ENCODE measurements at places on chromosomes 16 and 17.

DNA sequence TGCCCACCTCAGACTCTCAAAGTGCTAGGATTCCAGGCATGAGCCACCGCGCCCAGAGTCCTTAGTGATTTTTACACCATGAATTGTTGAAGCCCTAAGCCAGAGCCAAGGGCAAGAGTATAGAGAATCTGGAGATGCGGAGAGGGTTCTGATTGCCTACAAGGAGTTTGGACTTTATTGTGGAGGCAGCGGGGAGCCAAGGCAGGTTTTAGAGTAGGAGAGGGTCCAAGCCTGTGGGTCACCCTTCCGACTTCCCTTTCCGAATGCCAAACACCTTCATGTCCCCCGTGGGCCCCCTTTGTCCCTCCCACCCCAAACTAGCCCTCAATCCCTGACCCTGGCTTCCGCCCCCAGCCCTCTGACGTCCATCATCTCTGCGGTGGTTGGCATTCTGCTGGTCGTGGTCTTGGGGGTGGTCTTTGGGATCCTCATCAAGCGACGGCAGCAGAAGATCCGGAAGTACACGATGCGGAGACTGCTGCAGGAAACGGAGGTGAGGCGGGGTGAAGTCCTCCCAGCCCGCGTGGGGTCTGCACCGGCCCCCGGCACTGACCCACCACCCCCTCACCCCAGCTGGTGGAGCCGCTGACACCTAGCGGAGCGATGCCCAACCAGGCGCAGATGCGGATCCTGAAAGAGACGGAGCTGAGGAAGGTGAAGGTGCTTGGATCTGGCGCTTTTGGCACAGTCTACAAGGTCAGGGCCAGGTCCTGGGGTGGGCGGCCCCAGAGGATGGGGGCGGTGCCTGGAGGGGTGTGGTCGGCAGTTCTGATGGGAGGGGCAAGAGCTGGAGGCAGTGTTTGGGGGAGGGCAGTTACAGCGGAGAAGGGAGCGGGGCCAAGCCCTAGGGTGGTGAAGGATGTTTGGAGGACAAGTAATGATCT lies 7.1 kb downstream of the MIEN1 start:
- no peak for DNase-seq

- DNase-seq: no peak
Observed at GRCh38 chr16:21697032-21697431, 33.3 kb downstream of the OTOA start.

DNA sequence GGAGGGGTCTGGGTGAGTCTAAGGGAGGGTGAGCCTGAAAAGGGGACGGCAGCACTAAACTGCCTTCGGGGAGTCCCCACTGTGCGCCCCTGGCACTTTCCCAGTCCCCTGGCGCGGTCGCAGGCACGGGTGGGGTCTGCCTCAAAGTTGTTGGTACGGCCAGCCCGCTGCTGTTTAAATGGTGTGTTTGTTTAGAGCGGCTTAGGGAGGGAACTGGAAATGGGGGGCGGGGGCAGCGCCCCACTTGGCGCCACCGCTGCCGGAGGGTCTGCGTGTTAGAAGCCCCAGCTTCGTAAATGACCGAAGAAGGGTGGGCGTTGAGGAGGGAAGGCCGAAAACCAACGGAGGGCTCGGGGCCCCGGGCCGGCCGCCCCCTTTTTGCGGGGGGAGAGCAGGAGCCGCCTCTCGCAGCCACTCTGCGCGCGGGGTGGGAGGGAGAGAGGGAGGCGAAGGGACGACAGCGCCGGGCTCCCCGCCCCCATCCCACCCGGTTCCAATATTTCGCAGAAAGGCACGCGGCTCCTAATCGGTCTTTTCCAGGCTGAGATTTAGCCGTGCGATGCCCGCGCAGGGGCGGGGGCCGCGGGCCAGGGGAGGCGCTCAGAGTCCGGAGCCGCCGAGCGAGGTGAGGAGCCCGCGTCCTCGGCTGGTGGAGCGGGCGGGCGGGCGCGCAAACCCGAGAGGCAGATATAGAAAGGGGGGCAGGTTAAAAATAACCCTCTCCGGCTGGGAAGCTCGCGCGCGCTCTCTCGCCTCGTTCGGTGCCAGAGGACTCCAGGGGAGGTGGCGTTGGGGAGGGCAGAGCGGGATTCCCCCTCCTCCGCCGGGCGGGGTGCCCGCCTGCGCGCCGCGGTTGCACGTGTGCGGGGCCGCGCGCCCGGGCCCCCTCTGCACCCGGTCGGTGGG lies 54.9 kb downstream of the SREBF1 start:
- peak; percentile 28 for DNase-seq

GRCh38 chr17:32223703-32224102 lies 41.9 kb upstream of the RHBDL3 start:
- no peak for DNase-seq

- DNase-seq: no peak
Observed at GRCh38 chr17:59387351-59388068, 56.1 kb downstream of the YPEL2 start.

- no peak for DNase-seq
Observed at GRCh38 chr16:5870886-5871691, 773.5 kb upstream of the EEF2KMT start.

DNA sequence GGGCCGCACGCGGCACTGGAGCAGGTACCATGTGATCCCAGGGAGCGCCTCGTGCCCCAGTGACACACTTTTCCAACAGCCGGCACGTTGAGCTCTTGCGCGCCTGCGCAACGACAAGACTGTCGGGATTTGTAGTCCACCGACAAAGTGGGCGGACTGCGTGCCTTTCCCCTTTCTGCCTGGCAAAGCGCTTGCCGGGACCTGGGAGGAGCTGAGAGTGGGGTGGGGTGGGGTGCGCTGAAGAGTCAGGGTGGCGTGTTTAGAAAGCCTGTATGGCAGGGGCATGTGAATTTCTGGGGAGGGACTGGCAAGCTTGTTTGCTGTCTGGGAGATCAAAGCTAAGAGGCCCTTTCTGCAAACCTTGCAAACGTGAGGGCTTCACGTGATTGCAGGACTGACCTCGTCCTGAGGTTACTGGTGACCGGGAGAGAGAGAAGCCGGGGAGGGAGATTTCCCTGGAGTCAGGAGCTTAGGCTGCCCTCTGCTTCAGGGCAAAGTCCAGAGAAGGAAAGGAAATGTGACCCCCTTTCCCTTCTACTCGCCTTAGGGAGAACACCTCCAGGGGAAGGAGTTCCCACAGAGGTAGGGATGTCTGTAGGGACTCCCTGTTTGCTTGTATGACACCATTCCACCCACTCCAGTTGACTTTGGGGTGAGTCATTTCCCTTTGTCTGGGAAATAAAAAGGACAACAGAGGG lies 429 bp upstream of the NR1D1 start:
- peak; percentile 86 for DNase-seq

DNA sequence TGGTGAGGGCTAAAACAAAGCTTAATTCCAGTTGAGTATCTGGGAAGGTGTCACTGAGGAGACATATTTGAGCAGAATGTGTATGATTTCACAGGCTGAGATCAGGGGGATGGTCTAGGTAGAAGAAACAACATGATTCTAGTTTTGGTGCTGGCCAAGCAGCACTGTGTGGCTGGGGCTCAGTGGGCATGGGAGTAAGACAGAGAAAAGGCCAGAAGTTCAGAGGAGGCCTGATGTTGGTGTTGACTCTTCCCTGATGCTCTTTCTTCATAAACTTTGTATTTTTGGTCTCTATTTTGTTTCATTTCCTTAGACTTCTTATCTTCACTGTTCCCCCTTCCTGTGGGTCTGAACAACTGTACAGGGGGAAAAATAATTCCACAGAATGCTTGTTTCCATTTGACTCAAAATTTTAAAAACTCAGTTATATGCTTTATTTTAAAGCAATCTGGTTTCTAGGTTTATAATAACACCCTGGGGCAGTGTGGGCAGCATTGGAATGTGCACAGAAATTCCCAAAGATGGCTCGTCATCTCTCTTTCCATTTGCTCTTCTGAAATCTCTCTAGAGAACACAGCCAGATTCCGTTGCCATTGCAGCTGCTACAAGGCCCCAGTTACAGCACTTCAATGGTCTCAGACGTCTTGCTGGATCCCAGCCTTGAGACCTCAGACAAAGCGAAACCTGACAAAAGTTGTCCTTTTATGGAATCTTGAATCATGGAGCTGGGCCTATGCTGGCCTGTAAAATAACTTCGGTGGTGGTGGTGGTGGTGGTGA lies 68.3 kb downstream of the SNX11 start:
- no peak for DNase-seq

DNA sequence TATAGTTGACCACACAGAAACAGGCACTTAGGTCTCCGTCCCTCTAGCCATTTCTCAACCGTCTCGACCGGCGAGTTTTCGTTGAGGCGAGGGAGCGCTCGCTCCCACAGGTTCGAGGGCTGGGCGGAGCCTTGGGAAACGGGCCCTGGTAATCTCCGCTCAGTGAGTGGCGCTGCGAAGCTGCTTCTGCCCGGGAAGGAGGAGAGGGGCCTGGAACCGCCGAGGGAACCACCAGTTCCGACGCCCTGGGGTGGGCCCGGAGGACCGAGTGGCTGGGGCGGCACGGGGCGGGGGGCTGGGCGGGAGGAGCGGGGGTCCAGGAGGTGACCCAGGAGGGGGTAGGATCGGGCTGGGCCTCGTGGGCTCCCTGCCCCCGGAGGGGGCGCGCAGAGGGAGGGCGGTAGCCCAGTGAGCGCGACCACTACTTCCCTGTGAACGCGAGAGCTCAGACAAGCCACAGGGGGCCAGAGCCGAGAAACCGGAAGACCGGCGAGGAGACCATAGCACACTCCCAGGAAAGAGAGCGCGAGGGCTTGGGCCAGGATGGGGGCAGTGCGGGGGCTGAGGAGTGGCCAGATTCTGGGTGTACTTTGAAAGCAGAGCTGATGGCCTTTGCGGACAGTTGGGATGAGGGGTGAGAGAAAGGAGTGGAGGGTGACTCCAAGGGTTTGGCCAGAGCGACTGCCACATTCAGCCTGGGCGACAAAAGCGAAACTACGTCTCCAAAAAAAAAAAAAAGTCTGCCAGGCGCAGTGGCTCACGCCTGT lies 29.9 kb upstream of the ARL4D start:
- peak; percentile 50 for DNase-seq

- no peak for DNase-seq
Observed at GRCh38 chr16:19338335-19338734, 52.8 kb downstream of the CLEC19A start.

All from activated T-helper 9 cell treated with anti-CD3 and anti-CD28 coated beads, Interleukin-2, amount 50 U/mL, for 16 hours (primary cell).